Upper lobe of right lung (tissue), 1 donor: ENCODE measurements at places on chromosomes 7 and 10.

GRCh38 chr10:130656582-130657133, 520.5 kb downstream of the GLRX3 start:
- DNase-seq = no peak

DNA sequence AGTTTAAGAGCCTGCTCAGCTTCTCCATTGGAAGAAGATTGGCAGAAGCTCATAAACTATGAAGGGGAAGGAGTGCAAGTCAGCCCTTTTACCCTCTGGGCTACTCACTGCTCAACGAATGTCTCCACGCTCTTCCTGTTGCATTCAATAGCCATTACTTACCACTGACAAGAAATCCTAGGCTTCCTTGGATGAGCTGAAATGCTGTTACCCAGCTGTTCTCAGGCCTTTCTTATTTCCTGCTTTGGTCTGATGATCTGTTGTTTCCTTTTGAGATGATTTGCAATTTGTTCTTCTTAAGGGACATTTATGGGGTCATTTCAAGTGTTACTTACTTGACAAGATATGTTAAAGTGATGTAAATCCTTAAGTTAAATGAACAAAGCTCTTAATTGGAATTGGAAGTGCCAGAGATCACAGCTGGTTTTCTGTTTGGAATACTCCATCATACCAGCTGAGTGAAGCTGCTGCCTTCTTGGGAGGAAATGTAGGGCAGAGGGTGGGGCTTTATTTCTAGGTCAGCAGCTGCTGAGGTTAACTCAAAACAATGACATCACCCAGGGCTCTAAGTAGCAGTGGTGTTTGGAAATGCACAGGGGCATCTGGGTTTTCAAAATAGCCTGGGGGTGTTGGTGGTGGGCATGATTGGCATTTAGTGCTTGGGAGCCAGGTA, 170.0 kb downstream of the PRKCQ start:
- DNase-seq = no peak

DNA sequence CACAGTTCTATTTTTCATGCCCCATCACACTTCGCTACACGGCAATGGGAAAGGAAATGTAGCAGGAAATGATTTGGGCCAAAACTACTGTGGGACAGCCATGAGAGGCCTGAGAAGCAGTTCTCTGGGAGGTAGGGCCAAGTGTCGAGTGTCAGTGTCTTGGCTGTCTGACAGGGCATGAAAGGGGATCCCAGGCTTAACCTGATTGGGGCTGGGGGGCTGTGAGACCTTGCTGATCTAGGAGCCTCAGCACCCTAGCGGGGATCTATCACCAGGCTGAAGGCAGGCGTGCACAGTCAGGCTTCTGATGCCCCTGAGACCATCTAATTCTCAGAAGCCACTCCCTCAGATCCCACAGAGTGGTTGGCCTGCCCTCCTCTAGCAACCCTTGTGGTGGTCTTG, 58.2 kb upstream of the SLC25A13 start:
- DNase-seq = peak; percentile 22

- no peak for DNase-seq
Observed at GRCh38 chr10:89707372-89707771, 6.0 kb downstream of the KIF20B start.

- no peak for DNase-seq
Observed at GRCh38 chr7:105011141-105011830, 2.7 kb upstream of the KMT2E start.

GRCh38 chr7:104933521-104933988, 80.5 kb upstream of the KMT2E start:
- no peak for DNase-seq

DNA sequence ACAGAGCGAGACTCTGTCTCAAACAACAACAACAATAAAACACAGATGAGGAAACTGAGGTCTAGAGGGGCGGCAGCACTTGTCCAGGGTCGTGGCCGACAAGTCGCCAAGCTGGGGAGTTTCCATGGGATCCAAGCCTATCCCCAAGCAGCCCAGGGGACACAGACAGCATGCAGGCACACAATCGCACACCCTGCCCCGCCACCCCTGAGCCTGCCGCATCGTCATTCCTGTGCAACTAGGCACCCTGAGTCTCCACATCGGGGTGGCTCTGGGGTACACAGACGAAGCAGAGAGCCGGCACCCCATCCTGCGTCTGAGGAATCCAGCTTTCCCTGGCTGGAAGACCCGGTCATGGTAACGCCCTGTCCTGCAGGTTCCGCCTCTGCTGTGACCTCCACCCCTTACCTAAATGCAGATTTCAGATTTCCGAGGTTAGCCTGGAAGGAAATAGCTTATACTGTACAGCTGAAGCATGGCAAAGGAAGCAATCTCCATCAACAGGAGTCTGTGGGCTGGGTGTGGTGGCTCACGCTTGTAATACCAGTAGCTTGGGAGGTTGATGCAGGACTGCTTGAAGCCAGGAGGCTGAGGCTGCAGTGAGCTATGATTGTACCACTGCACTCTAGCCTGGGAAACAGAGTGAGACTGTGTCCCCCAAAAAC, 136.1 kb upstream of the TNRC18 start:
- DNase-seq = no peak

DNA sequence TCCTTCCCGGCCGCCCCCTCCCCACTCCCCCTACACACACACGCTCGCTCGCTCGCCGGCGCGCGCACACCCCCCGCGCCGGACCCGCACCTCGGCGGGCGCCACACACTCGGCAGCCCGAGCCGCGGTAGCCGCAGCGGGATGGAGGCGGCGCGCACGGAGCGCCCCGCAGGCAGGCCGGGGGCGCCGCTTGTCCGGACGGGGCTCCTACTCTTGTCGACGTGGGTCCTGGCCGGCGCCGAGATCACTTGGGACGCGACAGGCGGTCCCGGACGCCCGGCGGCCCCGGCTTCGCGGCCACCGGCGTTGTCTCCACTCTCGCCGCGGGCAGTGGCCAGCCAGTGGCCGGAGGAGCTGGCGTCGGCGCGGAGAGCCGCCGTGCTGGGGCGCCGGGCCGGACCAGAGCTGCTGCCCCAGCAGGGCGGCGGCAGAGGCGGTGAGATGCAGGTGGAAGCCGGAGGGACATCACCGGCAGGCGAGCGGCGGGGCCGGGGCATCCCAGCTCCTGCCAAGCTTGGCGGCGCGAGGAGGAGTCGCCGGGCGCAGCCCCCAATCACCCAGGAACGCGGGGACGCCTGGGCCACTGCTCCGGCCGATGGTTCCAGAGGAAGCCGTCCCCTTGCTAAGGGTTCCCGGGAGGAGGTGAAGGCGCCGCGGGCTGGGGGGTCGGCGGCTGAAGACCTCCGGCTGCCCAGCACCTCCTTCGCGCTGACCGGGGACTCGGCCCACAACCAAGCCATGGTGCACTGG, at the start of gene SORCS3:
Gene SORCS3, plus strand, starts transcription at position 104 of the 750 bp plus-strand sequence.
- no peak for DNase-seq

DNA sequence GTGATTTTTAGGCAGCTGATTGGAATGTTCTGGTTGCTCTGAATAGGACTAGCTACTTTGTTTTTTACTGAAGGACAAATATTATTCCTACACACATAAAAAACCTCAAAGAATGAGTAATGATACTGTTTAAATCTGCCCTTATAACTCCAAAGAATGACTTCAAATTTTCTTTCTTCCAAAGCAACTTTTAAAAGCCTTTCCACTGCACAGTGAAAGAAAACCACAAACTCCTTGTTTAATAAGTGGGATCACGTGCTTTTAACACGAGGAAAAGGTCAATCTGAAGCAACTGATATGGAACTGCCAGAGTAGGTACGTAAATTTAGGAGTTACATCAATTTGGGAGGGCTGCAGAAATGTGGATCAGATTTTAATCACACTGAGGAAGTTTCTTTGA, 8.0 kb upstream of the PRKCQ start:
- DNase-seq = no peak

- DNase-seq = no peak
Observed at GRCh38 chr10:95429639-95430038, 131.5 kb downstream of the SORBS1 start.
